Fibroblast of the conjunctiva (primary cell): ENCODE measurements at places on chromosomes 1 and 21.

DNA sequence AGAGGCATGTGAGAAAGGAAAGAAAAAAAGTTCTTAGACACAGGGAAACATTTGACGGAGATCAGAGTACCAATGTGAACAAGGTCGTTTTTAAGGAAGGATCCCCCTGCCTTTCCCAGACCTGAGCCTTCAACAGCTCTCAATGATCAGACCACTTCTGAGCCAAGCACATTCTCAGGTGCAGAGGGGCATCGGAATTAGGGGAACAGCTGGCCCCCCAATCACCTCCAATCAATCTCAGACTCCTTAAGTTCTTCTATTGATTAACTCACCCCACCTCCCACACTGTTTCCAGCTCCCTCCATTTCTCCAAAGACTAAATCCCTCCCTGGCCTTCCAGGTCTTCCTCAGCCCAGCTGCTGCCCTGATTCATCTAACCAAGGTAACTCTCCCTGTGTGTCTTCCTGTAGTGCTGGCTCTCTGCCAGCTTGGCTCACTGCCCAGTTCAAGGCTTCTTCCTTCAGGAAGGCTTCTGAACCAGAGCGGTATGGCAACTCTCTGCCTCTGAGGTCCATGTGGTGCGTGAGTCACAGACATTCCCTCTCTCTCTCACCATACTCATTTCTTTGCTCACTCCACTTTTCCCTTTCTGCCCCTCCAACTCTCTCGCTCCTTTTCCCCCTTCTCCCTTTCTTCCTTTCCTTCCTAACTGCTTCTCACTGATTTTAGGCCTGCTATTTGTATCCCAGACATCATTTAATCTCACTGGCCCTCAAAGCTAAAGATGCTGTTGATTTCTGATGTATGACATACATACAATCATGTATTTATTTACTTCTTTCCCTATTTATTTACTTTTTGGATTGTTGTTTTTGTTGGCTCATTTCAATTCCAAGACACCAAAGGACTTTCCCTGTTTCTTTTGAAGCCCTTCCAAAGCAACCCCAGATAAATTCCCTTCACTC, 18.1 kb downstream of the CFAP45 start:
- DNase-seq: peak; percentile 88

DNA sequence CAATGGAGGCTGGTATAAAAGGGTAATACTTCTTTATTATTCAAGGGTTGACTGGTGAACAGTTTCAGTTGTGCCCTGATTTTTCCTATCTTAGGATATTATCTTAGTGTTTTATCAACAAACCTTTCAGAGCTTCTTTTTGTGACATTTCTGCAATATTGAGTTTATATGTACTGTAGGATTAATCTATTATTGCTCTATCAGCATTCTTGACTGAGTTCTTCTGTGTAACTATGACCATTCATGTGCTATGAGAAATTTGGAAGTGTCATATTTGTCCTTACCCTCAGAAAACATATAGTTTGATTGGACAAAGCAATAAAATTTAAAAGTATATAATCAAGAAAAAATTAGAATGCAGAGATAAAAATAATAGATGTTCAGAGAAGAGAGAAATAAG, 25.5 kb upstream of the MRPS6 start:
- DNase-seq: no peak

GRCh38 chr21:34252751-34253150, 111.1 kb upstream of the KCNE2 start:
- DNase-seq: no peak

DNA sequence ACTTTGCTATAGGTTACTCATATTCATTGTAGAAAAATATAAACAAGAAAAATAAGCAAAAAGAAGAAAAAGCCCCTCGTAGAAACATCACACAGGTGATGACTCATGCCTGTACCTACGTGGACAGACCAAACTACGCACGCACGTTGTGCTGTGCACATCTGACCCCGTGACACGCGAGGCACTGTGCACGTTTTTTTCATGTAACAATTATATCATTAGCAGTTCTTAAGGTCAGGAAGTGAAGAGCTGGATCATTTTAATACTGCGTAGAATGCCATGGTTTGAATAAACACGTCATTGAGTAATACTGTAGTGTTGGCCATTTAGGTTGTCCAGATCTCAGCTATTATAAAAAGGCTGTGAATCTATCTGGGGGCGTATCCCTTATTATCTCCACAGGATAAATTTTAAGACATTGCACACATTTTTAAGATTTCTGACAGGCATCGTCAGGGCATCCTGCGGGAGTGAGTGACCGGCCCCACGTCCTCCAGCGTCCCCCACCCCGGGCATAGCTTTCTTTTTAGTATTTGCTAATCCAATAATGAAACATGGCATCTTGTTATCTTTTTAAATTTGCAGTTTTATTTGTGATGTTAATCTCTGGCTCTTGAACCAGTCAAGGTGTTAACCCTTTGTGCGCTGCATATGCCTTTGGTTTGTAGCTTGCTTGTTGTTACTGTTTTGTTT, 23.4 kb upstream of the ADARB1 start:
- DNase-seq: no peak

GRCh38 chr1:81209461-81209860, 591.3 kb upstream of the ADGRL2 start:
- no peak for DNase-seq

DNA sequence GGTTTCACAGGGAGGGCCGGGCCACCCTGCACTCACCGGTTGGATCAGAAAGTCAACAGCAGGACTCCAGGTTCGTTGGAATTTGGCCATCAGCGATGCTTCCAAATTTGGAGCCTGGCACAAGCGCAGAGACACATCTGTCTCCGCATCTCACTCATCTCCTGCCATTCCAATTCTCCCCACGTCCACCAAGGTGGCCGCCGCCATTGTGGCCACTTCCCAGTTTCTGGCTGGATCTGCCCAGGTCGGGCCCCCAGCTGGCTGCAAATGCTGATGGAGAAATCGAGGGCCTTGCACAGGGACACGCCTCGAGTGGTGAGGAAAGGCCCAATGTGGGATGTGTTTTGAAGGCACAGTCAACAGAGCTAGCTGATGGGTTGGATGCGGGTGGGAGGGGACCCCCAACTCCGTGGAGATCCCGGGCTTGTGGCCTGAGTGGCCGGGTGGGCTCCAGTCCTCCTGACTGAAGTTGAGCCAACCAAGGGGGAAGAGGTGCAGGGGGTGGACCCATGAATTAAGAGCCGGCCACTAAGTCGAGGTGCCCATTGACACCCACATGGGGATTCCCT, 102.7 kb downstream of the CRYAA start:
- DNase-seq: no peak

GRCh38 chr1:158527190-158527815, 26.9 kb downstream of the OR6Y1 start:
- DNase-seq: no peak

GRCh38 chr21:44199448-44199847, 41.3 kb downstream of the ICOSLG start:
- DNase-seq: no peak

GRCh38 chr1:82466416-82466815, 665.7 kb downstream of the ADGRL2 start:
- DNase-seq: no peak

- DNase-seq: no peak
Measured at GRCh38 chr1:235331401-235331800, 3.0 kb downstream of the GGPS1 start.

DNA sequence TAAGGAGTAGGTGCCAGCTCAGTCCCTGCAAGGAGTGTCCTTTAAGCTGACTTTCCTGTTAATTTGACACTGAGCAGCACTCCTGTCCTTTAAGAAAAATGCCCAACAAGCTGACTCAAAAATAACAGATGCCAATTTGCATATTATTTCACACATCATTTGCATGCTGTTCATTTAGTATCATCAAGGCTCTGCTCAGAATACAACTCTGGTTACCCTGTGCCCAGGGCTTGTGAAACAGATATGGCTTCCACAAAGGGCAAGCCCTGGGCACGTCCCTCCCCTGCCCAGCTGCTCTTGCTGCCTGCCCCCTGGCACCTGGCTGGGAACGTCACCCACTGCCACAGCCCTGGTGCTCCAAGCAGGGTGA, 10.3 kb downstream of the KCNN3 start:
- no peak for DNase-seq
